SHP77 (cell line): ENCODE measurements at places on chromosomes 6 and 20.
A peak's percentile ranks its signal among the peaks of the same experiment; 100 is the strongest.

DNA sequence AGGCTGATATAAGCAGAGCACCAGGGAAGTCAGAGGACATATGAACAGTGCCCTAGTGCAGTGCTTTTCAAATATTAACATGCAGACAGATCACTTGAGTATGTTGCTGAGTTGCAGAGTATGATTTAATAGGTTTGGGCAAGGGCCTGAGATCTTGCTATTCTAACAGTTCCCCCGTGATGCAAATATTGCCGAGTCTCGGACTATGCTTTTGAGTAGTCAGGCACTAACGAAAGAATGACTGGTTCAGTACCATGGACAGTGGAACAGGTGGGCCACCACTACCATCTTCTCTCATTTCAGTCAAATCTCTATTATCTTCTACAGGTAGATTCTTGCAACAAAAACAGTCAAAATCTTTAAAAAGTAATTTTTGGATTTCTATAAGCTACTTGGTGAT, 3.7 kb upstream of the TMEM200A start:
- no peak for DNase-seq

GRCh38 chr6:52877168-52877567, 32.3 kb downstream of the GSTA3 start:
- DNase-seq, result no peak

DNA sequence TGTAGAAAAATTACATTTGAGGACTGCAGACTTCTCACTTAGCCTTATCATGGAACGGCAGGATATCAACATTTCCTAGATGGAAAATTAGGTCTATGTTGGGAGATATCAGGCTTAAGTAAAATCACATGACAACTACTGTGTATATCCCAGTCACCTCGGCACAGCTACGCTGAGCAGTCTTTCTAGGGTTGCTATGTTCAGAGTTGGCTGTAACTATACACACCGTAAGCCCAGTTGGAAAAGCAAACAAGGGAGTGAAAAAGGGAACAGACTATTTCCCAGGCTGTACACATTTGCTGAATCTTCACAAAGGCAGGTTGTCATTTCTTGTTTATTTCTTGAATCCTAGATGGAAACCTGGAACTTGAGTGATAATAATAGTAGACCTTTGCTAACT, 80.7 kb upstream of the PTPRK start:
- no peak for DNase-seq

- DNase-seq, result no peak
Measured at GRCh38 chr6:135832166-135832565, 19.3 kb upstream of the PDE7B start.

- no peak for DNase-seq
Measured at GRCh38 chr6:44674226-44675155, 287.0 kb downstream of the CDC5L start.

DNA sequence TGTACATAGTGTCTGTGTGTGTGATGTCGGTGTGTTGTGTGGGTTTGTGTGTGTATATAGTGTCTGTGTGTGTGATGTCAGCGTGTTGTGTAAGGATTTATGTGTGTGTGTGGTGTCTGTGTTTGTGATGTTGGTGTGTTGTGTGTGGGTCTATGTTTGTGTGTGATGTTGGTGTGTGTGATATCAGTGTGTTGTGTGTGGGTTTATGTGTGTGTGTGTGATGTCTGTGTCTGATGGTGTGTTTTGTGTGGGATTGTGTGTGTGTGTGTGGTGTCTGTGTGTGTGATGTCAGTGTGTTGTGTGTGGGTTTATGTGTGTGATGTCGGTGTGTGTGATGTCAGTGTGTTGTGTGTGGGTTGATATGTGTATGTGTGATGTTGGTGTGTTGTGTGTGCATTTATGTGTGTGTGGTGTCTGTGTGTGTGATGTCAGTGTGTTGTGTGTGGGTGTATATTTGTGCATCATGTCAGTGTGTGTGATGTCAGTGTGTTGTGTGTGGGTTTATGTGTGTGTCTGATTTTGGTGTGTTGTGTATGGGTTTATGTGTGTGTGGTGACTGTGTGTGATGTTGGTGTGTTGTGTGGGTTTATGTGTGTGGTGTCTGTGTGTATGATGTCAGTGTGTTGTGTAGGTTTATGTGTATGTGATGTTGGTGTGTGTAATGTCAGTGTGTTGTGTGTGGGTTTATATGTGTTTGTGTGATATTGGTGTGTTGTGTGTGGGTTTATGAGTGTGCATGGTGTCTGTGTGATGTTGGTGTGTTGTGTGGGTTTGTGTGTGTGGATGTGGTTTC, 102.4 kb upstream of the CD93 start:
- no peak for DNase-seq

- no peak for DNase-seq
Measured at GRCh38 chr6:108361312-108361932, 66.6 kb downstream of the AFG1L start.

DNA sequence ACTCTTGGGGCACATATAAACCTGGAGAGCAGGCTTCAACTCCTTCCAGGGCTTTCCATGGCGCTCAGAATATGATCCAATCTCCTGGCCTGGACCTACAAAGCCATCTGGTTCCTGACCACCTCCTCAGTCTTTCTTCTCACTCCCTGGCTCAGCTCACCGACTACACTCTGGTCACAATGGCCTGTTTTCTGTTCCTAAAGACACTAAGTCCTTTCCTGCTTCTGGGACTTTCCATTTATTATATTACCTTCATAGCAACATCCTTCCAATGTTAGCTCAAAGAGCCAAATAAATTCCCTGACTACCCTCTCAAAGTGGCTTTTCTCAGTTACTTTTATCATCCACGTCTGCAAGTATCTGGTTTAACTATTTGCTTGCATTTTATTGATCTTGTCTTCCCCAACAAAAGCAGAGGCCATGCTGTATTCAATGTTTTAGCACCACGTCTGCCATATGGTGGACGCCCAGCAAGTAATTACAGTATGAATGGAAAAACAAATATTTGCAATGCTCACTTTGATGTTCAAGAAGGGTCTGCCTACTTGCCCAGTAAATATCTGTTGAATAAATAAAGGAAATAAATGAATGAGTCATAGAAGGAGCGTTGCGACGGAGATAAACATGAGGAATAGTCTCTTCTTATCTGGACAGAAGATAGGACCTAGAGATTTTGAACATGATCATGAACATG, 328.4 kb downstream of the ESR1 start:
- peak; percentile 66 for DNase-seq

DNA sequence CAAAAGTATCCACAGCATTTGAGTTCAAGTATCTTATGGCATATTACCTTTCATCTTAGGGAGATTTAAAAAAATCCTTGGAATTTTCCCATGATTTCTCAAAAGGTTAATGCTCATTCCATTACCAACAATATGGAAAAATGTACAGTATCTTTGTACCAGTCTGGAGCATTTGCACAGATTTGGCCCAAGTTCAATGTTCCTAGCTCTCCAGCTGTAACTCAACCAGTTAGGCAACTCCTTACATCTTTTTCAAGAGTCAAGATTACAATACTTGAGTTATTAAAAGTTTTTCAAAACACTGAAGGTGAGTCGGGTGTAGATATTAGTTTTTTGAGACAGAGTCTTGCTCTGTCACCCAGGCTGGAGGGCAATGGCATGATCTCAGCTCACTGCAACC, 1.0 kb downstream of the OR2J2 start:
- DNase-seq, result no peak

- peak; percentile 61 for DNase-seq
Measured at GRCh38 chr6:37920667-37921066, 101.1 kb downstream of the ZFAND3 start.

DNA sequence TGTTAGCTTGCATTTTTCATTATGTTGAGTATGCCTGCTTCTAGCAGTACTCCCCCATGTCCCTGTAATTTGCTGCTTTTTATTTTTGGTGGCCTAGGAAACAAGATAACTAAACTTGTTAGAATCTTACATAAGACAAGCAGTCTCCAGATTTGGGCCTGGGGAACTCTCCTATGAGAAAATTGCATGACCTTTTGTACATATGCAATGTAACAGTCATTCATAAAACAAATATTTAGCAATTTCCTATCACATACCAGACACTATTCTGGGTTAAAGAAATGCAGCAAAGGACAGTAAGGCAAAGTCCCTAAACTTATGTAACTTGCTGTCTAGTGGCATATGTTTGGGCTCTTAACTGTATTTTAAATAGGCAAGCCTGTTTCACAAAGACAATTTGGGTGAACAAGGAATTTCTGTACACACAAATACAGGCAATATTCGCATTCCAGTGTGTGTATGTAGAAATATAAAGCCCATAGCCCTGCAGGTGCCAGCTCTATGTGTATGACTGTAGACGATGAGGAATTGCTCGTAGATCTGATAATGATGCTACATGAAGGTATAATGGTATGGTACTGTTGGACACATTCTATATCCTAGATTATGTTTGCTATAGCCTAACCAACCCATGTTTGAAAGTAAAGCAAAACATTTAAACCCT, 305.2 kb upstream of the CITED2 start:
- DNase-seq, result no peak

GRCh38 chr6:126112171-126112632, 125.9 kb downstream of the TRMT11 start:
- DNase-seq, result peak; percentile 17

DNA sequence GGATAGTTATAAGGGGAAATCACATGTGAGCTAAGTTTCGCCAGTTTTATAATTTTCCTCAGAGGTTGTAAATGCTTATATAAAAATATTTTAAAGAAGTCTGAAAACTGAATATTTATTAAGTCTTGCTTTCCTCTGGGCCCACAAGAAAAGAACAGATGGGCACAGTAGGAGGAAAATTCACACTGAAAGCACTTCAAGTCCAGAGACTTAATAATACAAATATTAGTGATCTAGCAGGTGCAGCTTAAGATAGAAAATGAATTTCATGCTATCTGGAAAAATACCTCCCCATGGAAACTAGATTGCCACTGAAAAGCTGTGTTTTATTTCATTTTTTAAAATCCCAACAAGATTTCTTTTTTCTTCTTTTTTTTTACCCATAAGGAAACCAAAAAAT, 47.2 kb downstream of the ORC3 start:
- no peak for DNase-seq

- DNase-seq, result no peak
Measured at GRCh38 chr6:39085129-39085797, 29.7 kb downstream of the SAYSD1 start.

DNA sequence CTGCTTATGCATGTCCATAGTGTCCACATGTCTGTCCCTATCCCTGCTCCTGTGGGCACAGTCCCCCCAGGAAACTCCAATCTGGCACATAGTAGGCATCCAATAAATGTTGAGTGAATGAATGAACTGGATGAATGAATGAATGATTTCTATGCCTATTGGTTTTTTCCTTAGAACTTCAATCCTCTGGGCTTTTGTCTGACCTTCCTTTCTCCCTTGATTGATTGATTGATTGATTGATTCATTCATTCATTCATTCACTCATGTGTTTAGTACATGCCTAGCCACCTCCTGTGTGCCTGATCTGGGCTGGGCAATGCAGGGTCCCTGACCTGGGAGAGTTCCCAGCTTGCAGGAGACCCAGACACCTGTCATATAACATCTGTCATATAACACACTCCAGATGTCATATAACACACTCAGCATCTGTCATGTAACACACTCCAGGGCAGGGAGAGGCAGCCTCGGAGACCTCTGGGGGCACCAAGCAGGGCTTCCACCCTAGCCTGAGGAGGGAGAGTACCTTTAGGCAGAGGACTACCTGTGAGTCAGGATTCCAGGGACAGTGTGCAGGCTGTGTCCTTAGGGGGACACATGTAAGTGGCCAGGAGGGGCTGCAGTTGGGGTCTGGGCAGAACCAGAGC, 17.9 kb downstream of the VSTM2L start:
- no peak for DNase-seq

GRCh38 chr6:43805699-43806042, 35.7 kb downstream of the VEGFA start:
- DNase-seq, result no peak

DNA sequence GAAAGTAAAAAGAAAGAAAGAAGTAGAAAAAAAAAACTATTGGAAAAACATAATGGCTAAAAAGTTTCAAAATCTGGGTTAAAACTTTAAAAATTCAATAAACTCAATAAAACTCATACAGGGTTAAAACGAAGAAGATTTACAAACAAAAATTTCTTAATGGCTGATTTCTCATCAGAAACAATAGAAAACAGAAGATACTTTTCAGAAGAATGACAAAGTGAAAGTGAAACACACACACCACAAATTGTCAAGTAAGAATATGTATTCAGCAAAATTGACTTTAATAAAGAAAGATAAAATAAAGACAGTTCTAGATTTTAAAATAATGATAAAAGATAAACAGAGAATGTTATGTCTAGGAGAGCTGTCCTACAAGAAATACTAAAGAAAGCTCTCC, 618.9 kb upstream of the GJE1 start:
- DNase-seq, result no peak

DNA sequence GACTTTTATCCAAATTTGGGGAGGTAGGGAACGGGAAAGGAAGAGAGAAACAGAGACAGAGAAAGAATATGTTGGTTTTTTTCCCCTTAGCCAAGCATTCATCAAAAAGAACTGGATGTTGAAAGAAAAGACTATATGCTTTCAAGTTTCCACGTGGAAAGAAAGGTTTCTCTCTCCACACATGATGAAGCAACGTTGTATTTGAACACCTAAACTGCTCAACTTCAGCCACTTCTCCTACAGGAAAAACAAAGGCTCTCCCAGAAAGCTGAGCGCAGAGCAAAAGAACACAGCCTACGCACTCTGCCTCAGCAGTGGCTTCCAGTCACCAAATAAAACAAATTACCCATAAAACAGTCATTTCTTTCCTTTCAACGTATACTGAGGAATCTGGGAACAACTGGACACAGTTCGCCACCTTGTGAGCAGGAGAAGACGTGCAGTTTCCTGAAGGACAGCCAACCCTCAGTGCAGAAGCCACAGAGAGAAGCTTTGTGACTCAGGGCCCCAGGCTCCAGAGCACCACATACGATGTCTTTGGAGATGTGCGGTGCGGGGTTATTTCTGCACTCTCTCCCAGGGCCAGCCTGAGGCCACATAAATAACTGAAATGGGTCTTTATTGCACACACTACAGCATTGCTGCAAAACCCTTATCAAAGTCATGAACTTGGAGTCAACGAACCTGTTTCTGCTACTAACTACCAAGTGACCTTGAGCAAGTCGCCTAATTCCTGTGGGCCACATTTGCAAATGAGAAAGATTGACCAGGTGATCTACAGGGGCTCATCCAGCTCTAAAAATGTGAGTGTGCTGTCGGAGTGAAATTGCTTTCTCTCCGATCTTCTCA, 10.1 kb downstream of the IL17F start:
- peak; percentile 20 for DNase-seq

GRCh38 chr6:130027948-130028347, 9.6 kb downstream of the L3MBTL3 start:
- DNase-seq, result no peak

DNA sequence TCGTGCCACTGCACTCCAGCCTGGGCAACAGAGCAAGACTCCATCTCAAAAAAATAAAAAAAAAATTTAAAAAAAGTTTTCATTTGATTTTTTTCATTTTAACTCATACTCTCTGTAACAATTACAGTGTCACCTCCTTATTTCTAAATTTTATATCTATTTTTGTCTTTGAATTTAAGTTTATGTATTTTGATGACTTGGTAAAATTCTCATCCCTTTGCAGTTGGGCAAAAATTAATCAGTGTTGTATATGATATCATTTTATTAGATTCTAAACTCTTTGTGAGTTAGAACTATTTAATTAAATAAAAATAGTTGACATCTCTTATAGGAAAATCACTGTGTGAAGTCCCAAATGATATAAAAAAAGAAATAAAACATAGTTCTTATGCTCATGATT, 270.7 kb downstream of the PLCB1 start:
- DNase-seq, result no peak

GRCh38 chr6:124438546-124439065, 523.6 kb upstream of the RNF217 start:
- no peak for DNase-seq
